ENCODE measurements at places on chromosomes 16 and 17. TPM values are rescaled to one million over a fixed set of nuclear protein-coding genes. Genes with fewer than 3 reads are reported as not detected.

Gene SDK2
- total RNA-seq: 7.9 TPM

Gene WSCD1
- 33.6 TPM for total RNA-seq

DNA sequence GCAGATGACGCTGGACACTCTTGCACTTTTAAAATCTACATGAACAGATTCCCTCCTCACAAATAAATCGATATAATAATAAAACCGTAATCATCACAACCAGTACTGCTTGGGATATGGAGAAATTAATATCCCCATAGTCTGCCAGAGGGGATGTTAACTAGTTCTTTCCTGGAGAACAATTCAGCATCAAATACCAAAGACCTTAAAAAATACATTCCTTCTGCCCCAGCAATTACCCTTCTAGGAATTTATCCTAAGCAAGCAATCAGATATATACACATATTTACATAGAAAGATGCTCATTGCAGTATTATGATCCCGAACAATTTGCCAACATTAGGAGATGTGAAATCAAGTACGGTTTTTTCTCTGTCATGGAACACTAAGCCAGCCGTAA, 21.8 kb downstream of the SMYD4 start:
- DNase-seq: no peak

- DNase-seq: peak; percentile 75
Observed at GRCh38 chr17:74212209-74212912, 1.0 kb upstream of the TTYH2 start.

- peak; percentile 82 for DNase-seq
Observed at GRCh38 chr17:2711608-2712299, at the start of gene CLUH. CLUH (minus strand) TSS chr17:2711764; CDS start chr17:2711661, 103 bp downstream.

DNA sequence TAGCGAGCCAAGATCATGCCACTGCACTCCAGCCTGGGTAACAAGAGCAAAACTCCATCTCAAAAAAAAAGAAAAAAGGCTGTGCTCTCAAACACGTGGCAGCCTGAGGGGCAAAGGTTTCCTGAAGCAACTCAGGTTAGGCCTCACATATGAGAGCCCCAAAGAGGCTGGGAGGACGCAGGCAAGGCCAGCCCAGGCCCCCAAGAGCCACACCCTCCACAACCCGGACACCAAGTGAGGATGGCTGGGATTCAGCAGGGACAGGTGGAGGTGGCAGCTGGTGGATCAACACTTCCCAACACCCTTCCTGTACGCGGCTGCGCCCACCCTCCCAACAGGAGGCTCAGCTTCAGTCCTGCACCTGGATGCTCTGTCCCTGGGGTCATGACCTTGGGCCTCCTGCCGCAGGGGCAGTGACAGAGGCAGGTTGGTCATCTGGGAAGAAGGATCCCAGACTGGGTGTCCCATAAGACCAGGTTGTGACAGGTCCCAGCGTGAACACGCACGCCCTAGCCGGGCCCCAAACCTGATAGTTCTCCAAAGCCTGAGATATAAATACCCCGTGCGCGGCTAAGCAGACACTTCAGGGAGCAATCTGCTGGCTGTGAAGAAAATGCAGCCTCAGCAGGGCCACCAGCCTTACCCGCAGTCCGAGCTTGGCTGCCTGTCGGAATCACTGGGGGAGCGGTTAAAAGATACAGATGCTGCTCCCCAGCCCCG, 78.1 kb downstream of the TIMM22 start:
- DNase-seq: no peak
